ENCODE measurements at places on chromosomes 11 and 22. TPM values are rescaled to one million over a fixed set of nuclear protein-coding genes. Genes with fewer than 3 reads are reported as not detected.

Gene WBP2NL
- polyA plus RNA-seq, result 1.1 TPM

Gene PRRG4
- 0.36 TPM for polyA plus RNA-seq

Gene NXPE4
- not detected for polyA plus RNA-seq

Gene APOA1
- 1.8 TPM for polyA plus RNA-seq

Gene SERHL2
- polyA plus RNA-seq, result 4.9 TPM

Gene OR4P4
- 0.15 TPM for polyA plus RNA-seq

DNA sequence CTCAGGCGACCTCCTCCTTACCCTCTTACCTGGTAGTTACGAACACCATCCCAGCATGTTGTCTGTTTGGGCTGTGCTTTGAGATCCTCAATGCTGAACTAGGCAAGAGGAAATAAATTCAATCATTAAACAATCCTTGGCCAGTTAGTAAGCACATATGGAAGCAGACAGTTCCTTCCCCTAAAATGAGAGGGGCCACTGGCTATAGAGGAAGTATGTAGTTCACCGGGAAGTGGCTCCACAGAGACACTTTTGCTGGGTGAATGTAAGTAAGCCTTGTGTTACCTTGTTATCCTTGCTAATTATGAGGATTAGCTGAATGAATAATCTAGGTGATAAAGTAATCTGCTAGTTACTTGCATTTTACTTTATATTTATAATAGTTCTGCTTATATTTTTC is 2.9 kb downstream of the THYN1 start:
- DNase-seq, result no peak

- DNase-seq, result no peak
Measured at GRCh38 chr11:57476047-57476756, 15.9 kb downstream of the RTN4RL2 start.

- DNase-seq, result no peak
Measured at GRCh38 chr22:49446759-49447710, 380.6 kb downstream of the BRD1 start.

- DNase-seq, result no peak
Measured at GRCh38 chr11:108206171-108206570, 16.3 kb downstream of the NPAT start.

DNA sequence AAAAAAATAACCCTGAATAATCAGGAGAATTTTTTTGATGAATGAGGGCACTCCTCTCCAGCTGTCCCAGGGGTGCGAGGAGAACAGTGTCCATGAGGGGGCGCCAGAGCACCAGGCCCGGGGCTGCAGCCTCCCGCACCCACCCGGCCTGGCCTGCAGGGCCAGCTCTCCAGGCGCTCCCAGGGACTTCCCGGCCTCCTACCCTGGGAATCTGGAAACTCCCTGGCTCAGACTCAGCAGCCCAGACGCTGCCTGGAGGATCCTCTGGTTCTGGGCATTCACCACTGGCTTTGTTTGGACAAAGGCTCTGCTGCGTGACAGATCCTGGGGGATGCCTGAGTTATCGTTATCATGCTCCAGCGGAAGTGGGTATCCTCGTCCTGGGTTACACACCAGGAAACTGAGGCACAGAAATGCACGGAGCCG is 31.0 kb downstream of the MCM5 start:
- peak; percentile 86 for DNase-seq

DNA sequence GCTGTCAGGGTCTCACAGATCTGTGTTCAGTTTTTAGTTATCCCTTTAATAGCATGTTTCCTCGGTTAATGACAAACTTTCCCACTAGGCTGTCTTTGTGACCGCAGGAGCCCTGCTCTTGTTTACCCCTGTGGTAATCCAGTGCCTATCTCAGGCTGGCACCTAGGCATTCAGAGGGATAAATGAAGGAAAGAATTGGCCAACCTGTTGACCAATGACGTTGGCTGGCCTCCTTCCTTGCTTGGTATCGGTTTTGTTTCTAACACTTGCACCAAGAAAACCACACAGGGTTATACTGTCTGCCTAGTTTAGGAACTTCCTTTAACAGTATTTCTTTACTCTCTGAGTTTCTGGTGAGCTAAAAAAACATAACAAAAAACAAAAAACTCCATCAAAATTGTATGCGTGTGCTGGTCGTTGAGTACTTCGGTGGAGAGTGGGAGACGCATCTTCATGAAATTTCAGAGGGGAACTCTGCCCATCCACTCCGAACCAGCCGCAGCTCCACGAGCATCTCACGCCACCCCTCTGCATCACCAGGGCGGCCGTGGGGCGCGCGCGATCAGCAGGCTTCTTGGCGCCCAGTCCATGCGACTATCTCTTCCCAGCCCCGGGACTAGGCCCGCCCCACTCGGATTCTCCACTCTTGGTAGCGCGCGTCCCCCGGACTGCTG is 563 bp upstream of the ENDOD1 start:
- DNase-seq, result no peak

GRCh38 chr22:42967005-42967404 is 47.9 kb downstream of the PACSIN2 start:
- no peak for DNase-seq

- no peak for DNase-seq
Measured at GRCh38 chr22:21985214-21985613, 2.6 kb upstream of the TOP3B start.

- DNase-seq, result no peak
Measured at GRCh38 chr11:101862391-101863233, 52.2 kb upstream of the CEP126 start.

DNA sequence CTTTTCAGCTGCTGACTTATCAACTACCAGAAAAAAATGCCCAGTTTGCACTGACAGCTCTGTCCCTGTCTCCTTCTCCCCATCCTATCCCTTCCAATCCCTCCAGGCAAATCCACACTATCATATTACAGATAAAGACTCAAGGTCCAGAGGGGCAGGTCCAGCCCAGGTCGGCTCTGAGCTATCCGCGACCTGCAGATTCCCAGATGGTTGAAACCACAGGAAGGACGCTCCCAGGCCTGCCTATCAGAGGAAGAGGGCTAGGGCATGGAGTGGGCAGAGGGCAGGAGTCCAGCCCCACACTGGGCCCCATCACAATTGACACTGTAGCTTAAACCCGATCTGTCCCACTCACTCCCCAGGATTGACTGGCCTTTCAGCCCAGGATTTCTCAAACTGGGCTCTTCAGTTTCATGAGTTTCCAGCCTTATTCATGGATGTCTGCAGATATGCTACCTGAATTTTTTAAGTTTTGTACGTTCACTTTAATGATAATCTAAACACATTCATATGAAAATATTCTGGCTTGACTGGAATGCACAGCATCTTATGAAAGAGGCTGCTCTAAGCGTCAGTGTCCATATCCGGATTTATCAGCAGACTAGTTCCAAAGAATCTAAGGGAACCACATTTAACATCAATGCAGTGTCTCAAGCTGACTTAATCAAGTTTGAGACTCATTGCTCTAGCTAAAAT is 16.4 kb upstream of the FCHSD2 start:
- no peak for DNase-seq

DNA sequence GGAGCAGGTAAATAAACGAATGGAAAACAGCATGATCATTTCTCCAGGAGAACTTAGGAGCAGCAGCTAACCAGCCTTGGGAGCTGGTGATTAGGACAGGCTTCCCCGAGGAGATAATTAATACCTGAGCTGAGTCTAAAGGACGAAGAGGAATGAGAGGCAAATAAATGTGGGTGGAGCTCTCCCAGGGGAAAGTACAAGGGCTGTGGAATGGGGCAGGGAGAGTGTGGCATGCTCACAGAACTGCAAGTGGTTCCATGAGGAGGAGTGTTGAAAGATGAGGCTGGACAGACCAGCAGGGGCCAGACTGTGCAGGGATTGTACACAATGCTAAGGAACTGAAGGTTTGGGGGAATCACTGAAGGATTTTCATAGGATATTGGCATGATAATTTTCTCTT is 14.2 kb upstream of the TLCD5 start:
- DNase-seq, result no peak

DNA sequence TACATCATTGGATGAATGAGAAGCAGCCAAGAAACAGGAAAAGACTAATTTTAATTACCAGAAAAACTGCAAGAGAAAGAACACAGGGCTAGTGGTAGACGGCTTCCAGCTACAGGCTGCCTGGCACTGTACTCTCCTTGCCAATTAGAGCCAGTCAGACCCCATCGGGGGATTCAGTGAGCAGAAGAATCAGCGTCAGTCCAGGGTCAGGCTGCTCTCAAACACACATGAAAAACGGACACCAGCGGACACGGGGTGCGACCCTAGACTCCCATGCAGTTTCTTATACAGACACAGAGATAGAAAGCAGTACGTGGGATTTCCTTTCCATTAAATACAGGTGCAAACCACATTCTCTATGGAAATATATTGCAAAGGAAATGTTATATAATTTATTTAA is 1.1 kb upstream of the CNTN5 start:
- DNase-seq, result no peak

DNA sequence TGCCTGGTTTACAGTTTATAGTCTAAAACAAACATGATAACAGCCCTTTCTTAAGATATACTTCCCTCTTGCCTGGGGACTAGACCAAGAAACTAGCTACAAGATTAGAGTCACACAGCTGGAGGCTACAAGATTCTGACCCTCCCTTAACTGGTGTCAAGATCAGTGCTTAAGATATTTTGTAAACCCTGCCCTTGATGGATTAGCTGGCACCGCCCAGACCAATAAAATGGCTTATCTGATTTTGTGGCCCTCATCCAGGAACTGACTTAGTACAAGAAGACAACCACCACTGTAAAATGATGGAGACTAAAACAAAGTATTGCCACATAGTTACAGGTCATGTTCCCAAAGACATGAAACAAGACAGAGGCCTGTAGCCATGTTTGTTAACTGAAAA is 53.4 kb downstream of the FAM181B start:
- DNase-seq, result no peak

DNA sequence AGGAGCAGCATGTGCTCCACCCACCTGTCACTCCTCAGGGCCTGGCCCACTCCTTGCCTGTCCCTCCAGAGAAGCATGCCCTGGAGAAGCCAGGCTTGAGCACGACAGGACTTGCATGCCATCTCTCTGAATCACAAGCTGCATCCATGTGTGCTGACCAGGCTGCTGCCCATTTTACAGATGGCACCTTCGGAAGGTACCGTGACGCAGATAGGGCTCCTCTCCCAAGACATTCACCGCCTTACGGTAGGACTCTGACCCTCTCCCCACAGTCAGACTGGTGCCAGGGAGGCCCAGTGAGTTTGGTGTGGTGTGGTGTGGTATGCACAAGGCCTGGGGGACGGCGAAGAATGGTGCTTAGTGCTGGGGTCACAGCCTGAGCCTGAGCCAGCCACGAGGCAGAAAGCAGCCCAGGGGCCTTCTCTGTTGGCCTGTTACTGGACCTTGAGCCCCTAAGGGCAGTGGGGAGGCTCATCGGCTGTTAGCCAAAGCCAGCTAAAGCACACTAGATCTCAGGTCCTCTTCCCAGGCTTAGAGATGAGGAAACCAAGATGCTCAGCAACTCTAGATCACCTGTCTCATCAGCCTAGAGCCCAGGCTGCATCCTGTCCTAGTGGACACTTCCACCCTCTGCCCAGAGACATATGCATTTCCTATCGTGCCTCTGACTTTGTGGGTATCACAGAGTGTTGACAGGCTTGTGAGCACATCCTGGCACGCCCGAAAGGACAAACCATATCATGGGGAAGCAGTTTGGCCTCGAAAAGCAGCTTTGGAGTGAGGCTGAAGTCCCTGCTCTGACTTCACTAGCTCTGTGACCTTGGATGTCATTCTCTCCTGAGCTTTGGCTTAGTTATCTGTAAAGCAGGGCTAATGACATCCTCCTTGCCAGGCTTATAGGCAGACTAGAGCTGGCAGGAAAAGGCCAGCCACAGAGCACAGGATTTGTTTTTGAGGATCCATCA is 17.8 kb downstream of the CYB5R2 start:
- DNase-seq, result no peak

- no peak for DNase-seq
Measured at GRCh38 chr22:26460202-26460601, 23.4 kb downstream of the HPS4 start.

DNA sequence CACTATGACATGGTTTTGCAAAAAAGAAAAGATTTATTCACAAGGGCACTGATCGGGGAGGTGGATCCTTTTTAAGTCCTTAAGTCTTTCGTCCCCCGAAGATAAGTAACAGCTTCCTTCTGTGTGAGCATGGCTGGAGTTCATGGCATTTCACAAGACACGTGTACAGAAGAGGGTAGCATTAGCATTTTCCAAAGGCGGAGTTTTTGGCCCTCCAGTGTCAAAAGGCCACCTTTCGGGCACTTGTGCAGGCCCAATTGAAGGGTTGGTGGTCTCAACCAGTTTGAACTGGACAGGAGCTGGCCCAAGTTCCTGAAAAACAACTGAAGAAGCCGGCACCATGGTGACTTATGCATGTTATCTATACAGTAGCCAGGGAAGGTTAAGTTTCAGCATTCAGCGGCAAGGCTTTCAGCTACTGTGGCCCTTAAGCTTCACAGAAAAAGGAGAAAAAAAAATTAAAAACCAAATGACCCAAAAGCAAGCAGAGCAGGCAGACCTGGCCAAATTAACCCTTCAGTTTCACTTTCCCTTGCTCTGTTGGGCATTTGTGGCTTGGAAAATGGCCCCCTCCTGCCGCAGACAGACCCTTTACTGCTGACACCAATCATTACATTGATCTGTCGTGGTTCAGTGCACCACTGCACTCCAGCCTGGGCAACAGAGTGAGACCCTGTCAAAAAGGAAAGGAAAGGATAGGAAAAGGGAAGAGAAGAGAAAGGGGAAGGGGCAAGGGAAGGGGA is 18.7 kb downstream of the ZNF74 start:
- DNase-seq, result no peak

DNA sequence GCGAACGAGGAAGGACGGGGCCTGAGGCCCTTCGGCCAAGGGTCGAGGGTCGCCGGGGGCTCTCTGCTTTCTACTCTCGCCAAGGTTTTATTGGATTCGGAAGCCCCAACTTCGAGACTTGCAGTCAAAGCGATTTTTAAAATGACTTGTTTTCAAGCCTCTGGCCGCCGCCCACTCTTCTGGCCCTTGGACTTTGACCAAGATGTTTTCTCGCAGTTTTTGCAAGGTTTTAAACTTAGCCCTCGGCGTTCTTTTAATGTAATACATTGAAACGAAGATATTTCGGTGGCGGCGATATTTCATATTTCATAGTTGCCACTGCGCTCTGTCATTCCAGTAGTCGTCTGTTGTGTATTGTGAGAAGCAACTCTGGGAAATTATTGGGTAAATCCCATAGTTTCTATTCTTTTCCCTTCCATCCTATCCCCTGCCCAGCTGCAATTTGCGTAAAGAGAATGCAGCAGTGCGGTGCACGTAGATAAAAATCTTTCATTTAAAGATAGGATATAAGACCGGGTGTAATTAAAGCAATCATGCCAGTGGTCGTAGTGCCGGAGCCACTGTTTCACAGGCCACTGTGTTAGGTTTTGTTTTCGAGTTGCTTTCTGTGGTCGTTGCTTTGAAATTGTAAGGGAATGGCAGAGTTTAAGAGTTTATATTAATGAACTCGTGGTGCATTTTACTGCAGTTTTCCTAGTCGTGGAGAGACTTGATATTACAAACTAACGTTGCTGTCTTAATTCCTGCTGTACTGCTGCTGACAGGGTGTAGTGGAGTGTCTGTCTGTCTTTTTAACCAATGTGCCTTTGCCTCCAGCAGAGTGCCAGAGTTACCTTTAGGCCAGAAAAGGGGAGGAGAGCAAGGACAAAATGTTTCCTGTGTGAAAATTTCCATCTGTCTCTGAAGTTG is 702 bp downstream of the BIRC2 start:
- peak; percentile 67 for DNase-seq

All from hindlimb muscle (tissue), 1 donor.